Smooth muscle cell of the coronary artery (primary cell): ENCODE measurements at places on chromosomes 13 and 19. TPM values are rescaled to one million over a fixed set of nuclear protein-coding genes. Genes with fewer than 3 reads are reported as not detected.

The NLRP4 gene
- not detected in 2 replicates for total RNA-seq

The ZFR2 gene
- total RNA-seq = not detected in 2 replicates

The TPTE2 gene
- total RNA-seq = not detected in 2 replicates

The FGF14 gene
- total RNA-seq = under 0.01 TPM in 2 replicates

The ZNF714 gene
- 2.6 TPM in 2 replicates for total RNA-seq

The ZNF234 gene
- total RNA-seq = 8.1 and 9.2 TPM in 2 replicates

The DAND5 gene
- total RNA-seq = 0.08 TPM in 1 of 2 replicates, not detected in the other

The PRR22 gene
- total RNA-seq = 0.08 TPM in 1 of 2 replicates, not detected in the other

The MAP3K10 gene
- 4.0 and 7.1 TPM in 2 replicates for total RNA-seq

The RAB3D gene
- 15.0 and 78.6 TPM in 2 replicates for total RNA-seq

The ZNF506 gene
- 7.6 and 7.8 TPM in 2 replicates for total RNA-seq

The CRB3 gene
- total RNA-seq = 0.08 TPM in 1 of 2 replicates, not detected in the other

The PRTN3 gene
- not detected in 2 replicates for total RNA-seq

The CDX2 gene
- total RNA-seq = not detected in 2 replicates

The VAV1 gene
- not detected in 2 replicates for total RNA-seq

The OR7D2 gene
- total RNA-seq = not detected in 2 replicates

The KLF12 gene
- 7.1 and 7.7 TPM in 2 replicates for total RNA-seq

The ONECUT3 gene
- not detected in 2 replicates for total RNA-seq

The KRTDAP gene
- not detected in 2 replicates for total RNA-seq

The KLK11 gene
- total RNA-seq = not detected in 2 replicates

The ZNF98 gene
- total RNA-seq = not detected in 2 replicates

The THSD1 gene
- 11.2 and 11.7 TPM in 2 replicates for total RNA-seq

The CA11 gene
- total RNA-seq = 1.1 and 4.0 TPM in 2 replicates

The PSG7 gene
- total RNA-seq = not detected in 2 replicates

The SPRY2 gene
- 15.0 and 19.1 TPM in 2 replicates for total RNA-seq

The COL4A2 gene
- total RNA-seq = 336 and 1,402 TPM in 2 replicates

The ENOX1 gene
- 4.4 and 6.0 TPM in 2 replicates for total RNA-seq

The SH2D3A gene
- total RNA-seq = not detected in 2 replicates

The TMEM238 gene
- 0.30 TPM in 1 of 2 replicates, not detected in the other for total RNA-seq

The NEK5 gene
- 0.15 TPM in 1 of 2 replicates, not detected in the other for total RNA-seq

The CEACAM3 gene
- not detected in 2 replicates for total RNA-seq

The RXFP2 gene
- total RNA-seq = not detected in 2 replicates

The UBE2L5 gene
- 0.08 TPM in 1 of 2 replicates, not detected in the other for total RNA-seq

The ZNF709 gene
- total RNA-seq = 2.8 and 3.2 TPM in 2 replicates

The TDRD12 gene
- total RNA-seq = 0.15 and 0.23 TPM in 2 replicates

The CDC34 gene
- total RNA-seq = 81.4 and 83.4 TPM in 2 replicates

The ZNF134 gene
- total RNA-seq = 12.3 and 25.0 TPM in 2 replicates

The HIPK4 gene
- under 0.01 and 0.08 TPM in 2 replicates for total RNA-seq

The NOVA2 gene
- total RNA-seq = 0.23 and 1.2 TPM in 2 replicates

The PLIN5 gene
- not detected in 2 replicates for total RNA-seq

The COG6 gene
- total RNA-seq = 17.4 and 41.0 TPM in 2 replicates

The FFAR1 gene
- total RNA-seq = not detected in 2 replicates

The ZNF536 gene
- total RNA-seq = 0.94 TPM in 1 of 2 replicates, not detected in the other

The PSG1 gene
- total RNA-seq = 1.2 TPM in 1 of 2 replicates, not detected in the other

The ZNF534 gene
- total RNA-seq = 0.08 TPM in 1 of 2 replicates, not detected in the other

The NLRP9 gene
- not detected in 2 replicates for total RNA-seq
